ENCODE measurements at places on chromosomes 2 and 18.

DNA sequence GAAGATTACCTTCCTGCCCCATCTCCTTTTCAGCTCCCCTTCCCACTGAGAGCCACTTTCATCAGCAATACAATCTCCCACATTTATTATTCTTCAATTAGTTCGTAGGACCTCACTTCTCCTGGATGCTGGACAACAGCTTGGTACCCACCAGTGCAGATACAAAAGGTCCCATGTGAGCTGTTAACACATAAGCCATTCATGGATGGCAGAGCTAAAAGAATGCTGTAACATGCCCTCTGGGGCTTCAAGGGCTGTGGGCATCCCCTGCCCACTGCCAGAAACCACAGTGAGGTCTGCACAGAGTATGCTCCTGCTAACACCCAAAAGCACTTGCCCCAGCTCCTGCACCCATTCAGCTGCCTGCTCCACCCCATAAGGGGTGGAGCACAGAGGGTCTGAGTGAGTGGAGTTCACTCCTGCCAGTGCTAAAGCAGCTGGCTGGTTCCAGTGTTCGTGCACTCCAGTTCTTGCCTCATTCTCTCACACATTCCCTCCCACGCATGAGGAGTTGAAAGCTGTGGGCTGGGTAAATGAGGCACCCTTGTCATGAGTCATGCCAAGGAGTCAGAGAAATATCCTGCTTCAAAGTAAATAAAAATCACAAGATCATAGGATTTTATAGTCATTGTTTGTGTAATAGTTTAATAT is 305.9 kb upstream of the TMEFF2 start:
- DNase-seq = peak; percentile 16

DNA sequence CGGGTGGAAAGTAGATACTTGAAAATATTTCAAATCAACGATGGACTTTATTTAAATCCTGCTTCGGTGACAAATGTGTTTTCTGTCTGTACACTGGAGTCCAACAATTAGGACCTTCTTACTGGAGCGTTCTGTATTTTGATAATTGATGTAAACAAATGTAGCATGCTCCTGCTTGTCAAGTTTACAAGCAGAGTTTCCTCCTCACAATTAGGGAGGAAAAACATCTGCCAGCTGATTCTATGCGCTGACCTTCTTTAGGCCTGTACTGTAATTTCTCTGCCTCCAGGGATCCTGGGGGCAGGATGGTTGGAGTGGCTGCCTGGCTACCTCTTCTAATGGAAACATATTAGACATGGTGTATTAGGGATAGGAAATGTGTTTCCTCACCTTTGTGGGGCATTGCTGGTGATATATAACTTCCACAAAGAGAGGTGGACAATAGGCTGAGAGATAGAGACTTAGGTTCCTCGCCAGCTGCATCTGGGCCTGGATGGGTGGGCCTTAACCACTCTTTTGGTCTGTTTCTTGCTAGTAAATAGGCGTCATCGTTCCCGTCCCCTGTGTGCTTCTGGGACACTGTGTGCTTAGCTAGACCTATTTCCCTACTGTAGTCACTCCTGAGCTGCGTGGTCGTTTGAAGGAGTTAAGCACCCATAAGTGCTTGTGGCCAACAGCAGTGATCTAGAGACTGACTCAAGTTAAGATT is 19.3 kb downstream of the GATA6 start:
- DNase-seq = no peak

- DNase-seq = no peak
Observed at GRCh38 chr2:158142165-158142564, 40.5 kb downstream of the UPP2 start.

GRCh38 chr2:49772299-49772970 is 618.1 kb upstream of the FSHR start:
- no peak for DNase-seq

- no peak for DNase-seq
Observed at GRCh38 chr2:12043131-12043530, 296.7 kb downstream of the LPIN1 start.

- no peak for DNase-seq
Observed at GRCh38 chr2:149099298-149099697, 60.8 kb downstream of the LYPD6B start.

DNA sequence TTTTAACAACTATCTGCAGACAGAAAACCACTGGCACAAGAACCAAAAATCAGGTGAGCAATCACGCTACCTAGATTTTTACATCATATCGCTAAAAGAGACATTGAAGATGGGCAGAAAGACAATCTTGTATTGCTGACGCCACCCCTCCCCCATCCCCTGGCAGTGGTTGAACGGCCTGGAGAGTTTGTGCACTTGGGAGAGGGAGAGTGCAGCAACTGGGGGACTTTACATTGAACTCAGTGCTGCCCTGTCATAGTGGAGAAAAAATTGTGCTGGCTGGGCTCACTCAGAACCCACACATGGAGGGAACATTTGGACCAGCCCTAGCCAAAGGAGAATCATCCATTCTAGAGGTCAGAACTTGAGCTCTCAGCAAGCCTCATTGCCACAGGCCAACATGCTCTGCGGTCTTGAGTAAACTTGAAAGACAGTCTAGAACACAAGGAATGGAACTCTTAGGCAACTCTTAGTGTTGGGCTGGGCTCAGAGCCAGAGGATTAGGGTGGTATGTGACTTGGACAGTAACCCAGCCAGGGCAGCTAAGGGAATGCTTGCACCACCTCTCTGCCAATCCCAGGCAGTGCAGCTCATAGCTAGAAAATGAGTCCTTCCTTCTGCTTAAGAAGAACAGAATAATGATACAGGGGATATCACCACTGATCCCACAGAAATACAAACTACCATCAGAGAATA is 220.0 kb upstream of the CYP26B1 start:
- no peak for DNase-seq

DNA sequence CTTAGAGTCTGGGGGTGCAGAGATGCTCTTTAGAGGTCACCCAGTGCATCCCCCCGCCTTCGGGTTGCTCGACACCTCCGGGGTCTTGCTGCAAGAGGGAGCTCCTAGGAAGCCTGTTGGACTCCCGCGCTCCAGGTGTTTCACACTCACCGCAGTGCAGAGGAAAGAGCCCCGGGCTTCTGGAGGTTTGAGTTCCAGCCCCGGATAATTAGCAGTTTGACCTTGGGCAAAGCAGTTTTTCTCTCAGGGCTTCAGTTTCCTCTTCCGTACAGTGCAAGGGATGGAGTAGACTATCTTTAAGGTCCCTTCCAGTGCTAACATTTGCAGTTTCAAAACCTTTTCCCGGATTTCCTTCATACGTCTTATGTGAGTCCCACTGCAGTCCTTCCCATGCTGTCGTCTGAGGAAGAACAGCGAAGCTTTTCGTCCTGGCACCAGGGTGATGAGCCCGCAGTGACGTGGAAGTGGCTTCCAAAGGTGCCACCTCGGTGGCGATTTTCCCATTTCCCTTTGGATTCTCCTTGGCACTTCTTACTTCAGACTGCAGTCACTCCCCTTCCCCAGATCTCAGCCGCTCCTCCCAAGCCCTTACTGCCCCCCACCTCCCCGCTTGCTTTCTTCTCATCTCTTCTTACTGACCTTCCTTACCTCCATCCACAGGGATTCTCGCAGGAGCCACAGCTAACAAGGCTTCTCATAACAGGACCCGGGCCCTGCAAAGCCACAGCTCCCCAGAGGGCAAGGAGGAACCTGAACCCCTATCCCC is 585 bp downstream of the PNKD start:
- DNase-seq = no peak

GRCh38 chr2:134745023-134745422 is 26.2 kb upstream of the TMEM163 start:
- DNase-seq = no peak

DNA sequence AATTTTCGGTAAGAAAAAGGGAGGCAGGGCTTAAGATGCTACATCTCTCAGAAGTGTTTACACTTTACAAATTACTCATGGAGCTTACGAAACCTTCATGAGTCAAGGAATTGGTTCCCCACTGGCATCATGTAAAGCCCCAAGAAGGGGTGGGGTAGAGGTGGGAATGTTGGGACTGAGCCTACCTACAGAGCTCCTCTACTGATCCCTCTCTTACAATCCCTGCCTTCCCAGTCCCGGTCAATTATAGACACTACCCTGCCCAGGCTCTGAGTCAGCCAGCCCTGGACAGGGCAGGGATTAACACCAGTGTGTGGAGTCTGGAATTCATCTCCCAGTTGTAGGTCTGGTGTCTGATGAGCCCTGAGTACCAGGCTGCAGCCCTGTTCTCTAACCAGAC is 248.9 kb downstream of the PAX3 start:
- DNase-seq = no peak

All from stimulated activated CD4-positive, alpha-beta T cell treated with anti-CD3 and anti-CD28 coated beads, TNF-alpha, amount 100 ng/mL, for 48 hours (primary cell).